Dermis blood vessel endothelial cell (primary cell): ENCODE measurements at places on chromosomes 2 and 18. TPM values are rescaled to one million over a fixed set of nuclear protein-coding genes. Genes with fewer than 3 reads are reported as not detected.

The TGFA gene
- total RNA-seq = 14.8 and 22.6 TPM in 2 replicates

The SCN3A gene
- total RNA-seq = 6.1 and 12.0 TPM in 2 replicates

The ATP6V1B1 gene
- not detected in 2 replicates for total RNA-seq

The RAPH1 gene
- total RNA-seq = 38.6 and 67.8 TPM in 2 replicates

The NGEF gene
- total RNA-seq = 0.17 and 0.33 TPM in 2 replicates

The PREPL gene
- total RNA-seq = 19.4 and 26.8 TPM in 2 replicates

The KCNG2 gene
- total RNA-seq = 0.51 and 0.93 TPM in 2 replicates
